Activated CD4-positive, alpha-beta T cell treated with anti-CD3 and anti-CD28 coated beads, Interleukin-2, amount 50 U/mL, for 48 hours (primary cell): ENCODE measurements at places on chromosomes 7 and 10.

DNA sequence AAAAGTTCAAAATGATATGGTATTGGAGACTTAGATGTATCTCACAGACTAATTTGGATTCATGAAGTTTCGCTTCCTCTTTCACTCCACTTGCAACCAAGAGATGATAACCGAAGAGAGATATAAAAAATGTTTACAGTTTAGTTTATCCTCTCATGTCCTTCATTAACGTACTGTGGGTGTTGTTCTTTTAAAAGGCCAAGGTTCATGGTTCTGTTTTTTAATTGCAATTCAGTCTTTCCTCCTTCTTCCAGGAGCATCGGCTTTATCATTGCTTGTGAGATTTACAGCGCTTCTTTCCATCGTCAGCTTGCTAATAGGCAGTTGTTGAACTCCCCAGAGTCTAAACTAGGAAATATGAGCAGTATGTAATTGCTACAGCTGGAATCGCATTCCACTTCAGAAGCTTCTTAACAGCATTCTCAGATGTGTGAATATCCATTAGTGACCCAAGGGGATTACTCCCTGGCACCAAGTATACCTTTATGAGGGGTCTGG lies 75.9 kb upstream of the HGF start:
- no peak for DNase-seq

DNA sequence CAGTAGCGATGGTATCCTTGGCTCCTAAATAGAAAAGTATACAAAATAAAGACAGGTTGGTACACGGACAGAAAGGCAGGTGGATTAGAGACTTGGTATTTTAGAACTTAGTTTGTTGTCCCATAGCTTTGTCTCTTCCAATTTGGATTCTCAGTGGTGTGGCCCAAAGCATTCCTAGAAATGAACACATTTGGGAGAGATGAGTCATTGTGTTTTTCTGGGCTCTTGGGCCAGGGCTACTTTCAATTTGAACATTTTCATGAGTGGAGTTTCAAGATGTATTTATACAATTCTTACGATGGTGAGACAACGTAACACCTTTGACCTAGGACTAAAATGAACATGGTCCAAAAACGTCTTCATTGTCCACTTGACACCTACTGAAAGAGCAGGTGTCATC lies 225.1 kb upstream of the YAE1 start:
- DNase-seq: no peak

DNA sequence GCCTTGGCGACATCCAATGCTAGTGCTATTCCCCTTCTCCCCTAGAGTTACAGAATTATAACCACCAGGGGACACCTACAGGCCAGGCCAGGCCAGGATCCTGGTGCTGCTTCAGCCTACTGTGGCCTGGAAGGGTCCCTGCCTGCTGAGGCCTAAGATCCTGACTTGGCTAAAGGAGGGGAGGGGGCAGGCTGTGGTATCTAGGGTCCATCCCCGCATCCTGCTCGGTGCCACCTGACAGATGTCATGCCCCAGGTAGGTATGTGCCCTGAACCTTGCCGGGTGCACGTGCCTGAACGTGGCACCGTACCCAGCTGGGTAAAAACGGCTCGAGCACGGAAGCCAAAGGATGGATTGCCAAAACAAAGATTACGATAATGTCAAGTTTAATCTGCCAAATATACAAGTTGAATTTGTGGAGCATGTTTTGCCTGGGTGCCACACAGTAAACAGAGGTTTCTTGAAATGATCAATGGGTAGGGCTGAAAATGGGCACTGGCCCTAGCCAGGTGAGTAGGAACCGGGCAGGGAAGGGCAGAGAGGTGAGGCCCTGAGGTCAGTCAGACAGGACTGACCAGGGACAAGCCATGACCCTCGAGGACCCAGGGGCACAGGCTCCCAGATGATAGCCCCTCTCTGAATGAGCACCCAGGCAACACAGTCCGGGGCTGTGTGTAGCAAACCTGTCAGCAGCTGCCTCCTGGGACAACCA lies 12.6 kb downstream of the PDAP1 start:
- DNase-seq: no peak

DNA sequence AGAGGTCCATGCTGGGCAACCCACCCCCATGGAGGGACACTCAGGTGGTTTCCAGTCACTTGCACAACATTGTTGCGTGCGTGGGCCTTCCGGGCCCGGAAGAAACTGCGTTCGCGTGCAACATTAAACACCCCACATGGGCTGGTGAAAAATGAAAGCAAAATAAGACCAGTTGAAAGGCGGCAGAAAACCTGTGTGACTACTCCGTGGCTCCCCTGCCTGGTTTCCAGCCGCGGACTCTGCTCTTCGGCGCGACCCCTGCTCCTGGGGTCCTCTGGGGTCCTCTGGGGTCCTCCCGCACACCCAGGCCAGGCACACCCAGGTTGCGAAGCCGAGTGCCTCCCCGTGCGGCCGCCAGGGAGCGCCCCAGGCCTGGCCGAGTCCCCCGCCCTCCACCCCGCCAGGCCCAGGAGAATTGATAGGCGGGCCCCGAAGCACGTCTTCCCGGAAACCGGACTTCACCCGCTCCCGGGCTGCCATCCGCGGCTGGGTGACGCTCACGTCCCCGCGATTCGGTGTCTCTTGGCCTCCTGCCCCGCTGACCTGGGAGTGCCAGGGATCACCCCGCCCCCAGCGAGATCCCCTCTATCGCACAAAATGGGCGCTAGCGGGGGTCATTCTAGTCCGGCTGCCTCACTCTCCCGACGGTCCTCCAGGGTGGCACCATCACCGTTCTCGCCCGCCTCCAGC lies 1.9 kb upstream of the SH2D4B start:
- DNase-seq: peak; percentile 79

GRCh38 chr7:45574416-45574668 lies 174 bp downstream of the ADCY1 start:
- no peak for DNase-seq

DNA sequence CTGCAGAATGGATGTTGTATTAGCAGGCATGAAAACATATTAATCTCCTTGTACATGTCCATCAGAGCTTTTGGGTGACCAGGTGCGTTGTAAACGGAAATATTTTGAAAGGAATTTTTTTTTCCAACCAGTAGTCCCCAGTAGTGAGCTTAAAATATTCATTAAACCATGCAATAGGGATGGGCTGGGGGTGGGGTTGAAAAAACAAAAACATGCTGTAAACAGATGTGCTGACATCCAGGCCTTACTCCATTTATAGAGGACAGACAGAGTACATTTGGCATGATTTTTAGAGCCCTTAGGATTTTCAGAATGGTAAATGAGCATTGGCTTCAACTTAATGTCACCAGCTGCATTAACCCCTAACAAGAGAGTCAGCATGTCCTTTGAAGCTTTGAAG lies 50.2 kb downstream of the PTPN12 start:
- no peak for DNase-seq

GRCh38 chr7:30411173-30411572 lies 67.4 kb downstream of the NOD1 start:
- DNase-seq: no peak

DNA sequence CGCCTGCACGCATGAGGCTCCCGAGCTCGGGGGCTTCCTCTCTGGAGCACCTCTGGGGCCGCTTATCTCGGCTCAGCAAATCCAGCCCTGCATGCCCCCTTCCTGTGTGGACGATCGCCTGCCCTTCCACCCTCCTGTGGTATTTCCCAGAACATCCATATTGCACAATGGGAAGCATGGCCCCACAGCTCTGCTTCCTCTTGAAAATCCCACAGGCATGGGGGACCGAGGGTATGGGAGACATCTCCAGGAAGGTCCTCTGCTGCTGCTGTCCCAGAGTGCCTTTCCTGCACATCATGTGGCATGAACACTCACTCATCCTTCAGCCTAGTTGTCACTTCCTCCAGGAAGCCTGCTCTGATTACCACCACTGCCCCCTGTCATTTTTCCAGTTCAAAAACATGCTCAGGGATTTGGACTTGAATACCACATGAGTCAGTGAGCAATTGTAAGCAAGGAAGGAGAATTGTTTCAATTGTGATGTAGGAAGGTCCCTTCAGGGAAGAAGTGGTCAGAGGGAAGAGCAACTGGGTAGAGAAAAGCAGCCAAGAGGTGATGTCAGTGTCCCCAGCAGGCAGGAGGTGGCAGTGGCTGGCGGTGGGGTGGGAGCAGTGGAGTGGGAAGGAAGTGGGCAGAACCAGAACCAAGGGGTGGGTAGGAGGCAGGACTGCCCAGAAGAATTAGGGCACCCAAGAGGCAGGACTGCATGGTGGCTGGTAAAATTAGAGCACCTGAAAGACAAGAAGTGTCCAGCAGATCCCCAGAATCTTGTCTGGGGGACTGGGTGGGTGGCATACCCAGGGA lies 67.5 kb upstream of the ZMIZ1 start:
- DNase-seq: no peak

DNA sequence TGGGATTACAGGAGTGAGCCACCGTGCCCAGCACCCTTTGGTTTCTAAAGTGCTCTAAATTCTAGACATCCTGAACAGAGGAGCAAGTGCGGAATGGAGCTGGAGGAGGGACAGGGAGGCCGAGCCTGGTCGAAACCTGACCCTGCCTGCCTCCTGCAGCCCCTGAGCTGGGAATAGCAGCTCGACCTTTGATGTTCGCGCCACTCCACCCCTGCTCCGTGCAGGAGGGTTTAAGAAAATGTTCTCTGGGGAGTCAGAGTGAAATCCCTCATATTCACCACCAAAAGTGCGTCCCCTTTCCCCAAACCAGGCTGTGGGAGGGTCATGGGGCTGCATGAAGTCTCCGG lies 1.8 kb downstream of the PGAM2 start:
- no peak for DNase-seq

DNA sequence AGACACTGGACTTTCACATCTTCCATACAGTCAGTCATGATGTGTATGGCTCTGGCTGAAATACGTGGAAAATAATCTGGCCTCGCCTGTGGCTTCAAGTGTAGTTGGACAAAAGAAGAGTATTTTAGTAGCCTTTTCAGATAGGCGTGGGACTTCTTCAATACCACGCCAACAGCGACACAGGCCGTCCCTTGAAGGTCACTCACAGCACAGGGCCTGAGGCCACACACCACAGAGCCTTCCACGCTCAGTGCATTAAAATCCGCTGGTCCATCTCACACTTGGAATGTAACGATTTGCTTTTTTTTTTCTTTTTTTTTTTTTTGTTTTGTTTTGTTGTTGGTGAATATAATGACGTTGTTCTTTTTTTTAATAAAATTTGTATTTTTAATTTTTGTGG lies 51.8 kb upstream of the SUN1 start:
- DNase-seq: no peak

- no peak for DNase-seq
These were observed 198.1 kb downstream of the FZD1 start for GRCh38 chr7:91462316-91462715.

DNA sequence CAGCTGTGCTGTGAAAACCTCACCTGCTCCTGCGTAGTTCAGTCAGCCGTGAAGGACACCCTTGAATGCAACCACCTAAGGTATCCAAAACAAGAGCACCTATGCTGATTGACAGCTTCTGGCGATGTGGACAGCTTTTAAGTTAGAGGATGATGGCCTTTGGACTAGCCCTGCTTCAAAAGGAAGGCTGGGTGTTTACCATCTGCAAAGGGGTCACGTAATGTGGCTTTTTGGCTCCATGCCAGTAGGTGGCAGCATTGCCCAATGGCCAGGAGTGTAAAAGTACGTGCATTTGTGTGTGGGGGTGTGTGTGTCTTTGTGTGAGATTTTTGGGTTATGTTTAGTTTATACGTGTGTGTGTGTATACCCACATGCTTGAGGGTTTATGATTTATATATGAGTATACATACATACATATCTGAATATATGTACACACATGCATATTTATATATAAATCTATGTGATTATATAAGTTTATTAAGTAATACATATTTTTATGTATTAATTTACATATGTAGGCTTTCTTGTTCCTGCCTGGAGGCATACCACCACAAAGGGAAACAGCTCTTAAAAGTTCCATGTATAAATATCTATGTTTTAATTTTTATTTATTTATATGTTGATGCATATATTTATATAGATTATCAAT lies 236.3 kb upstream of the ANKRD30A start:
- peak; percentile 61 for DNase-seq

DNA sequence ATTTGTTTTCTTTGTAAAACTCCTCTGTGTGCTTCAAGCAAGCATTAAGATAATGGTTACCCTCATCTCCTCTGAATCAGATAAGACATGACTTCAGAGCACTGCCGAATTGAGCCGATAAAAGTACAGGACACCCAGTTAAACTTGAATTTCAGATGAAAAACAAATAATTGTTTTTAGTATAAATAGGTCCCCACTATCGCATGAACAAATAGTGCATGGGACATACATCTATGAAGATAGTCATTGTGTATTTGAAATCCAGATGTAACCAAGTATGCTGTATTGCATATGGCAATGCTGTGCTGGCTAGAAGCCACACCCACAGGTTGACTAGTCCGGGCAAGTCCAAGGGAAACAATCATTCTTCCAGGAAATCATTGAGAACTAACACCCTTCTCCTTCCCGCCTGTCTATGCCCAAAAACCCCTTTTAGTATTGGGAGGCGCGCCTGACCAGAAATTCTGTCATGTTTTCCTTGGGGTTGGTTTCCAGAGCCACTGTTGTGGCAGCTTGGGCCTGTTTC lies 12.6 kb upstream of the FGFR2 start:
- DNase-seq: no peak

DNA sequence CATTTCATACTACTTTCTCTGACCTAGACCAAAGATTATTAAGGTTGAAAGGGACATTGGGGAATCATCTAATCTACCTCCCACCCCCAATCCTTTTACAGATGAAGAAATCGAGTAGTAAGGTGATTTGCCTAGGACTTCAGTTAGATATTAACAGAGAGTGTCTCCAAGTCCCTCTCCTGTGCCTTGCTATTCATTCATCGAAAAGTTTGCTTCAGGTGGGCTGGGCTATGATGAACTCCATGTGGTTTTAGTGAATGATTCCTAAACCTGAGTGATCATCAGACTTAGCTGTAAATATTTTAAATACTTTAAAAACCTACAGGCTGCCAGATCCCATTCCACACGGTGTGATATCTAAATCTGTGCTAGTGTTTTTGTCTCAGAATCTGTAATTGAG lies 259.4 kb upstream of the SORCS1 start:
- no peak for DNase-seq

- no peak for DNase-seq
These were observed 821.0 kb upstream of the CELF2 start for GRCh38 chr10:10196701-10197100.

GRCh38 chr7:101506531-101506930 lies 122.6 kb downstream of the MYL10 start:
- DNase-seq: no peak
